Dorsolateral prefrontal cortex (tissue), 122 donors: ENCODE measurements at places on chromosomes 5 and 9.

GRCh38 chr9:98263482-98264357 is 8.3 kb upstream of the TBC1D2 start:
- peak; percentile 78 for DNase-seq

GRCh38 chr5:171272996-171273970 is 35.8 kb upstream of the TLX3 start:
- DNase-seq = no peak

GRCh38 chr5:179143446-179143845 is 83.3 kb downstream of the ZNF354C start:
- no peak for DNase-seq

GRCh38 chr9:81224166-81225081 is 464.9 kb downstream of the TLE1 start:
- no peak for DNase-seq

DNA sequence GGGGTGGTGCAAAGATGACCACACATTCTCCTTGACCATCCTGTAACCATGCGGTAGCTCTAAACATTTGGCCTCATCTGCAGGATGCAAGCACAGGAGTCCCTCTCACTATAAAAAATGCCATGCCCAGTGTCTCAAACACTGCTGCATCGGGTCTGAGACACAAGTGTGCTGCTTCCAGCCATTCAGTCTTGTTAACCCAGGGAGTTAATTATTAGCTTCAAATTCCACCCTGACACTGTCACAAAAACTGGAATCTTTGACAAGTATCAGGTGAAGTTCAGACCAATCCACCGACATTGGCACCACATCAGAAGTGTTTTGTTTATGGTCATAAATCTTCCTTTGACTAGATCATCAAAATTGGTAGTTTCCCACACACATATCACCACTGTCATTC is 119.1 kb upstream of the RASEF start:
- DNase-seq = no peak

GRCh38 chr9:133255371-133256135 is 19.4 kb downstream of the ABO start:
- no peak for DNase-seq

DNA sequence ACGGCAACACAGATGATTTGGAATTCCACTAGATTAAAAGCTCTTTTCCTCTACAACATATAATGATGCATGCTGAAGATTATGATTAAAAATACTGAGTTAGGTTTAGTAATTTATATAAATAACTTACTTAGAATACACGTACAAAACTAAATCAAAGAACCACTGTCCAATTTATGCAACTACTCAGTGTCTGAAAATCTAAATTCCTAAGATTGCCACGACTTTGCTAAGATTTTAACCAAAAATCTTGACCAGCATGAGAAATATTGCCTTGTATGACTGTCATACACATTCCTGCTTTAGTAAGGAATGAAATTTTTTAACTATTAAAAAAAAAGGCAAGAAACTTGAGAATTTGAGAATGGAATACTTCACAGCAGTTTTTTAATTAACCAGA is 292.4 kb downstream of the ZNF608 start:
- no peak for DNase-seq
